ENCODE measurements at places on chromosomes 6 and 20. TPM values are rescaled to one million over a fixed set of nuclear protein-coding genes. Genes with fewer than 3 reads are reported as not detected.

GRCh38 chr6:80528115-80528514 lies 421.6 kb downstream of the BCKDHB start:
- DNase-seq = no peak

- DNase-seq = no peak
These were observed 82.4 kb downstream of the CDH26 start for GRCh38 chr20:60040471-60041162.

HLA-DOB gene
- not detected for polyA plus RNA-seq

CYB5R4 gene
- polyA plus RNA-seq = 11.1 TPM

DEFB110 gene
- polyA plus RNA-seq = not detected

Measured in right renal pelvis (tissue), 4 donors.